Left ventricle myocardium superior (tissue), 1 donor: ENCODE measurements at places on chromosomes 2 and 18. TPM values are rescaled to one million over a fixed set of nuclear protein-coding genes. Genes with fewer than 3 reads are reported as not detected.

DNA sequence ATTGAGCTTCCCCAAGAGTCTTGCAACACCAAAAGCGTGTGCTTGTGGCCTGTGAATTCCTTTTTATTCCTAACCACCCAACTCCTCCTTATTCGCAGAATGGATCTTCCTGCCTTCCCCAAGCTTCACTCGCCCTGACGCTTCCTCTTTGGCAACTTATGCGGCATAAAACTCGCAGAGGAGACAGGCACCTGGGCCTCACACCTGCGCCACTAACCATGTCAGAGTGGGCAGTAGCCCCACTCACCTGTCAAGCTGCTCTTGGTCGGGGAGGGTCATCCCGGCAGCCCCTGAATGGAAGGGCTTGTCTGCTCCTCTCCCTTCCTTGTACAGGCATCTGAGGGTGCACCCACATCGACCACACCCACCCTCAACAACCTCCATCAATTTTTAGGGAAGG is 106.9 kb upstream of the GPC1 start:
- no peak for DNase-seq

- no peak for DNase-seq
Observed at GRCh38 chr2:205610437-205610836, 71.9 kb upstream of the NRP2 start.

DNA sequence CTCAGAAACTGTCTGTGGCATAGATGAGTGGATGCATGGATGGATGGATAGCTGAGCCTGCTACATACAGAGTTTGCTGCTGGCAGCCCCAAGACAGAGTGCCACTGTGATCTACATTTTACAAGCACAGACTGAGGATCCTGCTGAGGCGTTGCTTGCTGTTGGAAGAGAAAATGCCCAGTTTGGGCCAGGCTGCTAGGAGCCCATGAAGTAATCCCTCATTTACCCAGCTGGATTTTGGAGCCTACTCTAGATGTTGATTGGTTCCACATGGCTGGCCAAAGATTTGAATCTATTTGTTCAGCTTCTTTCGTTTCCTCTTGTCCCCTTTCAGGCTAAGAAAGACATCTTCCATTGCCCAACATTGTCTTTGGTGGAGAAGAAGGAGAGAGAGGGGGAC is 261.3 kb downstream of the CLIP4 start:
- DNase-seq = no peak

GRCh38 chr2:230775737-230776136 is 63.1 kb downstream of the CAB39 start:
- DNase-seq = no peak

GRCh38 chr2:187050409-187050998 is 201.5 kb upstream of the ZSWIM2 start:
- DNase-seq = no peak

- DNase-seq = no peak
Observed at GRCh38 chr2:205130111-205130829, 552.0 kb upstream of the NRP2 start.

DNA sequence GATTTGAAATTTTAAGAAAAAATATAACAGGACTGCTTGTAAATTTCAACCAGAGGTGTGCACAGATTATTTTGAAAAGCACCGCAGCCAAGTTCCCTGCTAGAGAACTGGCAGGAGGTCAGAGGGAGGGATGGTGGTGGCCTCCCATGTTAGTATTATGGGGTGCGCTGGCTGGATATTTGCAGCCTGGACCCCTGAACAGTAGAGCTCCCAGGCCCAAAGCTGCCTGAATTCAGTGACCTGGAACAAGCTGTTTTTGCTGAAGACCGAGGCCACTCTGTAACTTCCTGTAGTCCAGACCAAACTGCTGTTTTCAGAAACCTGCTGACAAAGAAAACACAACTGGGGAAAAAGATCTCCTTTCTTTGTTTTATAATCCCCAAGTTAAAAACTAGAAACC is 314.3 kb downstream of the TNS1 start:
- DNase-seq = no peak

The GPR35 gene
- total RNA-seq = 2.1 TPM

The DOCK10 gene
- 2.3 TPM for total RNA-seq

GRCh38 chr2:172436889-172437288 is 9.5 kb downstream of the ITGA6 start:
- no peak for DNase-seq

DNA sequence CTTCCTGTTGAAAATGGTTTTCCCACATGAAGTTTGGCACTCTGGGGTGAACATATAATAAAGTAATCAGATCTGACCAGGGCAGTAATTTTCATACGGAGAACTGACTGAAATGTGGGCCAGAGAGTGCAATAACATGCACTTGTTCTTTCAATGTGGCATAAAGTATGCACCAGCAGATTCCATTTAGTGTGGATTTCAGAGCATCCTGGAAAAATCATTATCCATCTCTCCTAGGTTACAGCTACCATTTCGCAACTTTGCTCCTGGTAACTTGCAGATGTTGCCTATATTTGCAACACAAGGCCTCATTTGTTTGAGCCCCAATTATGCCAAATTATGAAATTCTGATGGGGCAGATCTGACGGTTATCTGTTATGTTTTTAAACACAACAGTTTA is 55.4 kb downstream of the COLEC12 start:
- no peak for DNase-seq

The COL6A3 gene
- total RNA-seq = 59.5 TPM

DNA sequence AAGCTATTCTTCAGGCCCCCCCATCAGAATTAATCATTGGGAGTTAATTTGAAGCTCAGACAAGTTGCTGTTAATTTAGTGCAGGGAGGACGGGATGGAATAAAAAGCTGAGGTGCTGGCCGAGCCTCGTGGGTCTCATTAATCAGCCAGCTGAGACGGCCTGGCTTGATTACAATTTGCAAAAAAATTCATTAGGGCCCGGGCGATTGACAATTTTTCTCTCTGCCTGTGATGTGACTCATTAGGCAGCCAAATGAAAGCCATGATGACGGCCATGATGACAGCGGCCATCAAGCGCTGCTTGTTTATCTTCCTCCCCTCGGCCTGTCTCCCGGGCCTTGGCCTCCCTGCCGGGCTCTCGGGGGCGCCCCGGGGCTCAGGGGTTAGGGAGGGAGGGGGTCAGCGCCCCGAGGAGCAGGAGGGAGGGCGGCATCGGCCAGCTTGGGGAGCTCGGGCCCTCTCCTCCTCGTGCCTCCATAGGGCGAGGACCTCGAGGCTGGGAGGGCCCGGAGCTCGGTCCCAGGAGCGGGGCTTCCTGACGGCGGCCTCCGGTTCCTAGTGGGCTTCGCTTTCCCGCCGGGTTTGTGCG is 5.2 kb downstream of the GBX2 start:
- DNase-seq = no peak

GRCh38 chr18:10661317-10661716 is 135.5 kb downstream of the NAPG start:
- no peak for DNase-seq

- DNase-seq = no peak
Observed at GRCh38 chr2:118838741-118839455, 8.6 kb downstream of the EN1 start.

- DNase-seq = peak; percentile 79
Observed at GRCh38 chr2:109331896-109332848, 203.2 kb downstream of the SH3RF3 start.

DNA sequence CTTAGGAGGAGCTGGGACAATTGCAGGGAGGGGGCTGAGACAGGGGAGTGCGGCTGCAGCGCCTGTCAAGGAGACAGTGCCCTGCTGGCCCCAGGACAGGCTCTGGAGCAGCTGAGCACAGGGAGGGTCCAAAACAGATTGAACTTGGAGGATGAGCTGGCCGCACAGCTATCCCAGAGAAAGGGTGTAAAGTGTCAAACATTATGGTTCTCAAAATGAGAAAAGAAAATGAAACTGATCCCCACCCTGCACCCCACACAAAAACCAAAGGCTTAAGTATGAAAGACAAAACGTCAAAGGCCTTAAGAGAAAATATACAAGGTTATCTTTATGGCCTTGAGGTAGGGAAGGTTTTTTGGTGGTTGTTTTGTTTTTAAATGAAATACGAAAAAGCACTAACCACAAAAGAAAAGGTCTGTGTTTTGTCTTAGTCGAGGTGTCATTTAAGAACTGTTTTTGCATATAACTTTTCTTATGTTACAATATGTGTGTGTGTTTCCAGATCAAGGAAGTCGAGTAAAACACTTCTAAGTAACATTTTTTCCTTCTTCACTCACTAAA is 111.8 kb downstream of the HDAC4 start:
- DNase-seq = peak; percentile 55

GRCh38 chr2:133837441-133838094 is 269.3 kb upstream of the NCKAP5 start:
- DNase-seq = no peak

GRCh38 chr2:119229716-119230115 is 6.1 kb downstream of the STEAP3 start:
- no peak for DNase-seq

The ZAP70 gene
- total RNA-seq = 1.7 TPM

The DGUOK gene
- total RNA-seq = 18.1 TPM

The RANBP2 gene
- total RNA-seq = 48.3 TPM

DNA sequence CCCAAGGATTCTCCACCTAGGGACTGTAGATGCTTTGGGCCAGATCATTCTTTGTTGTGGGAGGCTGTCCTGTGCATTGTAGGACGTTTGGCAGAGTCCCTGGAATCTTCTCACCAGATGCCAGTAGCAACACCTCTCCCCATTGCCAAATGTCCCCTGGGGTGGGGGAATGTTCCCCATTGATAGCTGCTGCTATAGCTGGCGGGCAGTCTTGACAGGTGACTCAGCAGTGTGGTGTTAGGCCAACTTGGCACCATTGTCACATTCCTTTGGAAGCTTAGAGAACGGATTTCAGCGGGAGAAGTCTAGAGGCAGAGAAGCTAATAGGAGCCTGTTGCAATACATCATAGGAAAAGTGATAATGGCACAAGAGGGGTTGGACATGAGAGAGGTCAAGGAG is 495.7 kb upstream of the SMIM21 start:
- DNase-seq = peak; percentile 78

GRCh38 chr2:237262838-237263771 is 150.9 kb downstream of the COL6A3 start:
- DNase-seq = no peak

GRCh38 chr2:3617198-3617890 is 22.4 kb downstream of the COLEC11 start:
- DNase-seq = no peak

GRCh38 chr2:149799013-149799705 is 211.6 kb upstream of the MMADHC start:
- DNase-seq = no peak

GRCh38 chr2:84858937-84859336 is 21.9 kb downstream of the TRABD2A start:
- DNase-seq = no peak

The RNPEPL1 gene
- total RNA-seq = 105 TPM

DNA sequence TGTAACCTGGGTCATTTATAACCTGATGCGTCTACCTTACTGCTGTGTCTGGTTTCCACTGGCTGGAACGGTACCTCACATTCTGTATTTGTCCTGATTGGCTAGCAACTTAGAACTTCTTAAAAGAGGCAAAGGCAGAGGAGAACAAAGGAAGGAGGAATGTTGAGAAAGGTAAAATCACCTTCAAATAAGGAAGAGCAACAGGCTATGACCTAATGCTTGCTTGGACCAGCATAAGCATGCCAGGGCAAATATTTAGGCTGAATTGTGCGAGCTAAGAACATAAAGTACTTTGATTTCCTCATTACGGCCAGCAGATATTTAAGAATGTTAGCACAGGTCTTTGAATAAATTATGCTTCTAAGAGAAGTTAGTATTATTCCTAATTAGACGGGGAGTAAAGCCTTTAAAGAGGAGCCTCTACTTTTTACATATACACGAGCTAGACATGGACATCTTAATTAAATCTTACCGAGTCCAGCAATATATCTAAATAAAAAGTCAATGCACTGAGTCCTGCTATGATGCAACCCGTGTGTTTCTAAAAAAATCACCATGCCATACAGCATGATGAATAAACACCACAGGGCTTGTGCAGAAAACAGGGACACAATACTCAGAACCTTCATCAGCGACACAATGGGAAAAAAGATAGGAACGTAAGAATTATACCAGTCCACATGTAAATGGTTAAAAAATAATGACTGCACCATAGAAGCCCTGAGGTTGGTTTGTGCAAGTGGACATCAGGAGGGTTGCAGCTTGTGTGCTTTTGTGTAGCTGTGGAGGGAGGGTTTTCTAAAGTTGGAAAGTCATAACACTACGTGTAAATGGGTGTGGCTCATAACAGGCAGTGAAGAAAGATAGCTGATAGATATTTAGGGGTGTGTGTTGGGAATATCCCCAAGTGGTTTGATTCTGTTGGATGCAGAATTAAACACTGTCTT is 14.2 kb downstream of the SEPTIN2 start:
- no peak for DNase-seq

DNA sequence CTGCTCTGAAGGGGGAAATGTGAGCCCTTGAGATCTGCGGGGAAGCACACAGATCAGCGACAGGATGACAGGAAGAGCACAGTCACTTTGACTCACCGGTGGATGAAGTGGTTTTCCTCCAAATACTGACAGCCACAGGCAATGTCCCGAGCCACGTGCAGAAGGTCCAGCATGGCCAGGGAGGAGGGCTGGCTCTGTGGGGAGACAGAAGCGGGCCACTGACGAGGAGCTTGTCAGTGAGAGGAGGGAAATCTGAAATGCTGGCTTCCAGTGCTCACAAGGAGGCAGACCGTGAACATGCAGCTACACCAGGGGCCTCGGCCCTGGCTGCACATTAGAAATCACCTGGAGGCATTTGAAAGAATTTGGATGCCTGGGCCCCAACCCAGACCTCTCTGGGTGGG is 98.7 kb downstream of the CLIP4 start:
- DNase-seq = no peak

The SERPINB10 gene
- total RNA-seq = not detected

DNA sequence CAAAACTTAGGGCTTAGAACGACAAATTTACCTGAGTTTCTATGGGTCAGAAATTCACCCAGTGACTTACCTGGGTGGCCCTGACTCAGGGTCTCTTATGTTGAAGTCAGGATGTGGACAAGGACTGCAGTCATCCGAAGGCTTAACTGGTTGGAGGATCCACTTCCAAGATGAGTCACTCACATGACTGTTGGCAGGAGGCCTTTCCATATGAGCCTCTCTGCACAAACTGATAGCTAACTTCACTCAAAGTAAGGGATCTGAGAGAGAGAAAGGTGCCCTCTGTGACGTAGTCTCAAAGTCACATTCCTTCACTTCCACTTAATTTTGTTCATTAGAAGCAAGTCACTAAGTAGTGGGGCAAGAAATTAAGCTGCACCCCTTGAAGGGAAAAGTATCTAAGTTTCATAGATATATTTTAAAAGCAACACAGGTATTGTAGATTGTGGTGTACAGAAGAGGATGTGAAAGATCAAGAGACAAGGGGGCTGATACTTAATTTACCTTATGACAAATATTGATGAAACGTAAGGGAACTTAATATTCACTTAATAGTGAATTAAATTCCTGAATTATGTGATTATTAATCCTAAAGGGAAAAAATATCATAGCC is 48.4 kb downstream of the TANK start:
- DNase-seq = no peak

DNA sequence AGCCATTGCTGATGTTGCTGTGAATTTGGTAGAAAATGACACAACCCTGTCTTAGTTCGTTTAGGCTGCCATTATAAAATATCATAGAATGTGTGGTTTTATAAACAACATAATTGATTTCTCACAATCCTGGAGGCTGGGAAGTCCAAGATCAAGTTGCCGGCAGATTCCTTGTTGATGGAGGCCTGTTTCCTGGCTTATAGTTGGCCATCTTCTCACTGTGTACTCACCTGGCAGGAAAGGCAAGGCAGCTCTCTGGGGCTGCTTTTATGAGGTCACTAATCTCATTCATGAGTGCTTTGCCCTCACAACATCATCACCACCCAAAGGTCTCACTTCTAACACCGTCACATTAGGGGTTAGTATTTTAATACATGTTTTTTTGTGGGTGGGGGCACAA is 58.4 kb downstream of the PHLPP1 start:
- no peak for DNase-seq

The TXNDC2 gene
- total RNA-seq = not detected
